Stimulated activated CD8-positive, alpha-beta memory T cell treated with anti-CD3 and anti-CD28 coated beads, Interleukin-4, amount 100 ng/mL, for 4 hours (primary cell): ENCODE measurements at places on chromosomes 11 and 22.

DNA sequence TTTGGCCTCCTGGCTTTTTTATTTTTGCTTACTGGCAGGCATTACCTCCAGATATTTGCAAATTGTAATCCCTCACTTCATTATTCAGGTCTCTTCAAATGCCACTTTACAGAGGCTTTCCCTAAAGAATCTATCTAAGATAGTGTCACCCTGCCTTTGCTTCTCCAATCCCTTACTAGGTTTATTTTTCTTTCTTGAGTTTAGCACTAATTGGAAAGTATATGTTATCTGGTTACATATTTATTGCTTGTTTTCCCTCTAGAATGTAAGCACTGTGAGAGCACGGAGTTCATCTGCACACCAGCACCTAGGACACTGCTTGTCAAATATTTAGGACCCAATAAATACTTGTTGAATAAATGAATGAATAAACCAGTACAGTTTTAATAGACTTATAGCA is 3.5 kb downstream of the KIF18A start:
- no peak for DNase-seq

- no peak for DNase-seq
Observed at GRCh38 chr22:30968015-30968923, at the start of gene MORC2. Gene MORC2, minus strand, starts transcription at chr22:30968774. Its CDS starts 885 bp downstream, at chr22:30967889.

DNA sequence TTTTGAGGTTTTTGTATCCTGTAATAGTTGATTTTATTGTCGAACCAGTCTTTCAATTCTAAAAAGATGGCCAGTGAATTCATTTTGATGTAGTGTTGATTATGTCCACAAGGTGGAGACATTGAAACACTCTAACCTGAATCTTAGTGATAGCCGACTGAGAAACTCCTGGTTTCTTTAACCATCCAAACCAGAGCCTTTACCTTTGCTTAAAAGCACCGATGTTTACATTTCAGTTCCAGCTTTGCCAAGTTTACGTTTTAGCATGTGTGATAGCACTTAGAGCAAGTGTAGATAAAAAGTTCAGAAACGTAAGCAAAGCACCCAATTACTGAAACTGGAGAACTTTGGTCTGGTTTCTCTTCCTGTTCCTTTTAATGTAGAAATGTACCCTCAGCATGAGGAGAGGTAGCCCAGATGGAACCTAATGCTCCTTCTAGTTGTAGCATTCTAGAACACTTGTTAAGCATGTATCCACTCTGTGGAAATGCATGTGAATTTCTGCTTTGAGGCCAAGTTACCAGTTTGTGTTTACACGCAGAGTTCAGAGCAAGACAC is 208.6 kb downstream of the DBX1 start:
- no peak for DNase-seq

GRCh38 chr11:28243581-28243980 is 135.4 kb downstream of the METTL15 start:
- DNase-seq = no peak

DNA sequence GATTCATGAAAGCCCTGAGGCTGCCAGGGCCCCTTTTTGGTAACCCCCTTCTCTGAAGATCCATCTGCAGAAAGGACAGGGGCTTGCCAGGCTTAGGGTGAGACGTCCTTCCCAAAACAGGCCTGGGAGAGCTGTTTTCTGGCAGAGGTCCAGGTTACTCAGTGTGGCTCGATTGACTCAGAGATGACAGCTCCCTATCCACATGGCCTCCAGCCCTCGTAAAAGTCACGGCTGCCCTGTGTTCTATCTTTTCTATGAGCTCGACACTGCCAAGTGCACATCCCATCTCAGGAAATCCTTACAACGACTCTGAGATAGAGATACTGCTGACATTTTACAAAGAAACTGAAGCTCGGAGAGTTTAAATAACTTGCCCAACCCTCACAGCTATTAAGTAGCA is 20.4 kb downstream of the ADAMTS8 start:
- no peak for DNase-seq

- no peak for DNase-seq
Observed at GRCh38 chr11:36791957-36792356, 193.9 kb upstream of the RAG2 start.

- DNase-seq = no peak
Observed at GRCh38 chr11:31711137-31711536, 100.0 kb downstream of the PAX6 start.

GRCh38 chr22:25099202-25099601 is 100.5 kb upstream of the CRYBB3 start:
- DNase-seq = no peak

DNA sequence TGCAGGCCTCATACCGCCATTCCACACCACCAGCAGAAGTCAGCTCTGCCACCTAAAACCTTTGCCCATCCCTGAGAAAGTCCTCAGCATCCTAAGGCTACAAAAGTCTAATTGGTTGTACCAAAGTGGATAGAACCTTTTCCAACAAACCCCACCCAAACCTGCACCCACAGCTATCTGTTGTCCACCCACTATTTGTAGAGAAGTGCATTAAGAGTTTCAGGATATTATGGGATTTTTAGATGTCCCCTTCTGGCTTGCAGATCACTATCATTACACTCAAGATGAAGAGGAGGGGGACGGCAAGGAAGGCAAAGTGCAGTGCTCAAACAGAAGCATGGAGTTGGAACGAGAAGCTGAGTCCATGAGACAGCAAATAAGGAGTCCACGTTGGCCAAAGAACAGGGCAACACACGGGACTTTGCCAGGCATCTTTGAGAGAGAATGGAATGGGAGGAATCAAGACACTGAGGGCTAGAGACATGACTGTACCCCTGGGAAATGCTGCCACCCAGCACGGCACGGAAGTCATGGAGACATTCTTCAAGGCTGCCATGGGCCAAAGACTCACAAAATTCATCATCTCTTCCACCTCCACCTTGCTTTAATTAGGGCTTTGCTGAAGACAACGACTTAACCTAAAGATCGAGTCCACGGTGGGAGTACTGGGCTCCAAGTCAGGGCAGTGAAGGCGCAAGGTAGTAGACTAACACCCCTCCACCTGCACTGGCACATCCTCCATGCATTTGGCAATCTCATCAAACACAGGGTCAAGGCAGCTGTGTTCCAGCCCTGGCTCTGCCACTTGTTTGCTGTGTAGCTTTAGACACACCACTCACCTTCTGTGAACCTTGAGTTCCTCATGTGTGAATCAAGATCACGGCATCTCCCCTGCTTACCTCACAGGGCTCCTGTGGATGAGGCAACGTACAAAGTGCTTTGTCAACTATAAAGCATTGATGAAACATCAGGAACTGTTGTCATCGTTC is 112.9 kb upstream of the TMEM45B start:
- no peak for DNase-seq

DNA sequence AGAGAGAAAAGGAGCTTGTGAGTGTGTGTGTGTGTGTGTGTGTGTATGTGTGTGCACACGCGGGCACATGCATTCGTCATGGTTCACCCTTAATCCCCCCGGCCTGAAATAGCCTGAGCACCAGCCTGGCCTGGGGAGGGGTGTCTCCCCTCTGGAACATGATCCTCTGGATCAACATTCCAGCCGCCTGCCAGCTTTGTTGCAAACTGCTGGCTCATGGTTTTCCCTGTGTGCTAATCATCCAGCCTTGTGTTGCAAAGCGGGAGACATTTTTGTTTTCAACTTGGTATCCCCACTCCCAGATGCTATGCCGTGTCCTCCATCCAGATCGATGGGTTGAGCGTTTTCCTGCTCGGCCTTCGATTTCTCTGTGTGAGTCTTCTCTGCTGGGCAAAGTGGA is 94.3 kb downstream of the FEZ1 start:
- DNase-seq = no peak
